ENCODE measurements at places on chromosomes 13 and 19.

GRCh38 chr19:47581605-47582319, 8.8 kb upstream of the ZNF541 start:
- DNase-seq = no peak

DNA sequence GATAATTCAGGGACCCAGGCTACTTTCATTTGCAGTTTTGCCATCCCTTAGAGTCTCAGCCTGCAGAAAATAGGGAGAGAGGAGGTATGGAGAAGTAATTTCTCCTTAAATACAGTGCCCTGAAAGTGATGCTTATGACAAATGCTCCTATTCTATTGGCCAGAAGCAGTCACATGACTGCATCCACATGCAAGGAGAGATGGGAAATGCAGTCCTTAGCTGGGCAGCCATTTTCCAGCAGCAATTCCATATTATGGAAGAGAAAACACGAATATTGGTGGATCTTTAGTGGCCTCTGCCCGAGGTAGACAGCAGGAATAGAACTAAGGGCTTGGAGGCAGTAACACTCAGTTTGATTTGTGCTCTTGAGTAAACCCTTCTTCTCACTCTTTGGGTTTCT, 39.4 kb downstream of the VAV1 start:
- DNase-seq = no peak

DNA sequence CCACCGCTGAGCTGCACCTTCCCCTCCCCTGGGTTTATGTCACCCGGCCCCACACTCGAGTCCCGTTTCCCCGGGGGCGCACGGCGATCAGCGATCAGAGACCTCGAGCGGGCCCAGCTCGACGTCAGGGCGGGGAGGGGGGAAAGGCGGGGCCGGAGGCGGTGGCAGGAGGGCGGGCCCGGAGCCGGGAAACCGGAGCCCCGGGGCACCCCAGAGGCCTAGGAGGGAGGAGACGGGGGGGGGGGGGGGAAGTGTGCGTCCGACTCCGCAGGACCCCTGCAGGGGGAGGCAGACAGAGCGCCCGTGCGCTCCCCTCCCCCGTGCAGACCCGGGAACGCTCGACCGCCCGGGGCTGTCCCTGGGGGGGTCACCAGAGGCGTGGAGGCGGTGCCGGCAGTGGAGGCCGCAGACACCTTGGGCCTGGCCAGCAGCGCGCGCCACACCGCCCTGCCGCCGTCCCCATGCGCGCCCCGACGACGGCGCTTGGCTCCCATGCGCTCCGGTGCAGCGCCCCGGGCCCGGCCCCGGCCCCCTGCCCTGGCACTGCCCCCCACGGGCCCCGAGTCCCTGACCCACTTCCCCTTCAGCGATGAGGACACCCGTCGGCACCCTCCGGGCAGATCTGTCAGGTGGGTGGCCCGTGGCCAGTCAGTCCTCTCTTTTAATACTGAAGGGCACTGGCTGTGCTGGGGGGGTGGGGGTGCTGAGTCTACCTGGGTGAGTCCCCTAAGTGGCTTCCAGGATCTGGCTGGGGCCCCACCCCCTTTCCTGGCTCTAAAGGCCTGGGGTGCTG, 11.8 kb downstream of the PDE4A start:
- no peak for DNase-seq

- DNase-seq = no peak
Measured at GRCh38 chr13:97866346-97866745, 87.1 kb upstream of the IPO5 start.

GRCh38 chr19:58328999-58329398, 2.2 kb downstream of the ZSCAN22 start:
- DNase-seq = no peak

- DNase-seq = no peak
Measured at GRCh38 chr19:43957891-43958290, 6.9 kb downstream of the ZNF221 start.

GRCh38 chr13:45482571-45483173, 17.9 kb downstream of the COG3 start:
- no peak for DNase-seq

- peak; percentile 52 for DNase-seq
Measured at GRCh38 chr19:40221858-40222619, 3.9 kb upstream of the TTC9B start.

GRCh38 chr13:51665456-51665855, 81.2 kb downstream of the WDFY2 start:
- no peak for DNase-seq

DNA sequence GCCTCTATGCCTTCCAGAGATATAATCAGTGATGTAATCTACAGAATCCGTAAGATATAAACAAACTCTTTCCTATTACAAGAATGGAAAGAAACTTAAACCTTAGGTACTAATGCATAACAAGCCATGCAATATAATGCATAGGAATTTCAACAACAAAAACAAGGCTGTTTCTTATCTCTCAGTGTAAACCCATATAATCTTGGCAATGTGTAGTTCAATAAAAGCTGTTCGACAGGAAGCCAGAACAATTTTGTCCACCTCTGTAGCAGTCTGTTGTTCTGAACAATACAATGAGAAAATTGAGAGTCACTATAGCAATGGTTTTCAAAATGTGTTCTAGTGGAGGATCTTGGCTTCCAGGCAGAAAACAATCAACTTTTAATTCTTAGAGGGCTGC, 111.5 kb upstream of the FREM2 start:
- no peak for DNase-seq

DNA sequence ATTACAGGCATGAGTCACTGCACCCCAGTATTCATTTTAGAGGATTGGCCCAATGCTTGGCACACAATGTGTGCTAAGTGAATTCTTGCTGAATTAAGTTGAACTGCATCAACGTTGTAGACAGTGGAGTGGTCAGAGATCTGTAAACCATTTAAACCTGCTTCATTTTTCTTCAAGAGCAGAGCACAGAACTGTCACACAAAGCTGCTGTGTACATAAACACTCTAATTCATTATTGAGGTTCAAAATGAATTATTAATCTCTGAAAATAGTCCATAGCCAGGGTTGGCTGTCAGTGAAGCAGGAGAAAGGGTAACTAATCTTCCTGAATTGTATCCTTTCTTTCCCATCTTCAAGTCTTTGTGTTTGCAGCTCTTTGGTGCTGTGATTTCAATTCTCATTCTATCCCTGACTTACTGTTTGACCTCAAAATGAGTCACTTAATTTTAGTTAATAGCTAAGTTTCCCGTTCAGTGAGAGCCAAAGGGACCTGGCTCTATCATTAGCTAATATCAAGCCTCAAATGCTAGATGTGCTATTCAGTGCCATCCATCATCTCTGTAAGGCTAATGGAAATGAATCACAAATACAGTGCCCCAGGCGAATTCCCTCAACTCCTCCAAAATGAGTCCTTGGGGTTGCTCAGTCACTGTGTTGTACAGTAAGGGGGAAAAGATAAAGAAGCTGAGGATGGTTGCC, 77.0 kb upstream of the TSC22D1 start:
- DNase-seq = no peak

DNA sequence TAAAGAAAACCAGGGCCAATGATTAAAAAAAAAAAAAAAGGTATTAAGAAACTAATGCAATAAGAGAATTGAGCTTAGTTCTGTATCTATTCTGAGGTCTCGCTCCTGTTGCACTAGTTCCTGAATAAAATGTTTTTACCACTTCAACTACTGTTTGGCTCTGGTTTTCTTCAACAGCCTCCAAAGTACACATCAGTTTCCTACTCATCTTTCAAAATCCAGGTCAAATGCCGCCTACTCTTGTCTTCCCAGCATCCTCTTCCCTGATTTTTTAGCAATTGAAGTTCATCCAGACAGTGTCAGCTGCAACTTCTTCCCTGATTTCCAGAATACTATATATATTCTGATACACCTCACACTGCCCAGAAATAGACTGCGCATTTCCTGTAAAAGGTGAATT, 1.4 kb upstream of the RCBTB1 start:
- no peak for DNase-seq

DNA sequence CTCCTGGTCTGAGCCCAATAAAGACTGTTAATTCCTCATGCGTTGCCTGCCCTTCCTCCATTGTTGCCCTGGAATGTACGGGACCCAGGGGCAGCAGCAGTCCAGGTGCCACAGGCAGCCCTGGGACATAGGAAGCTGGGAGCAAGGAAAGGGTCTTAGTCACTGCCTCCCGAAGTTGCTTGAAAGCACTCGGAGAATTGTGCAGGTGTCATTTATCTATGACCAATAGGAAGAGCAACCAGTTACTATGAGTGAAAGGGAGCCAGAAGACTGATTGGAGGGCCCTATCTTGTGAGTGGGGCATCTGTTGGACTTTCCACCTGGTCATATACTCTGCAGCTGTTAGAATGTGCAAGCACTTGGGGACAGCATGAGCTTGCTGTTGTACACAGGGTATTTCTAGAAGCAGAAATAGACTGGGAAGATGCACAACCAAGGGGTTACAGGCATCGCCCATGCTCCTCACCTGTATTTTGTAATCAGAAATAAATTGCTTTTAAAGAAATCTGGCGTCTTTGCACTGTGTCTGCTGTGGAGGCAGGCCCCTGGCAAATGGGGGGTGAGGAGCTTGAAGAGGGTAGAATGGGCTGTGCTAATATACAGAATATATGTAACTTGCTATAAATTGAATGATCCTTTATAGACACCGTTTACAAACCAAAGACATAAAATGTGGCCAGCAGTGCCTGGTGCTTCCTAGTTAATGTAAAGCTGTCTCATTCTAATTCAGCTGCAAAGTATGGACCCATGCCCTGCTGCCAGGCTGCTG, 4.2 kb upstream of the RPS11 start:
- no peak for DNase-seq

- no peak for DNase-seq
Measured at GRCh38 chr13:46104868-46105267, at the start of gene CPB2. Gene CPB2, minus strand, starts transcription at chr13:46105033. Its CDS starts 24 bp downstream, at chr13:46105009.

- no peak for DNase-seq
Measured at GRCh38 chr13:113332615-113333014, 31.3 kb downstream of the GRTP1 start.

DNA sequence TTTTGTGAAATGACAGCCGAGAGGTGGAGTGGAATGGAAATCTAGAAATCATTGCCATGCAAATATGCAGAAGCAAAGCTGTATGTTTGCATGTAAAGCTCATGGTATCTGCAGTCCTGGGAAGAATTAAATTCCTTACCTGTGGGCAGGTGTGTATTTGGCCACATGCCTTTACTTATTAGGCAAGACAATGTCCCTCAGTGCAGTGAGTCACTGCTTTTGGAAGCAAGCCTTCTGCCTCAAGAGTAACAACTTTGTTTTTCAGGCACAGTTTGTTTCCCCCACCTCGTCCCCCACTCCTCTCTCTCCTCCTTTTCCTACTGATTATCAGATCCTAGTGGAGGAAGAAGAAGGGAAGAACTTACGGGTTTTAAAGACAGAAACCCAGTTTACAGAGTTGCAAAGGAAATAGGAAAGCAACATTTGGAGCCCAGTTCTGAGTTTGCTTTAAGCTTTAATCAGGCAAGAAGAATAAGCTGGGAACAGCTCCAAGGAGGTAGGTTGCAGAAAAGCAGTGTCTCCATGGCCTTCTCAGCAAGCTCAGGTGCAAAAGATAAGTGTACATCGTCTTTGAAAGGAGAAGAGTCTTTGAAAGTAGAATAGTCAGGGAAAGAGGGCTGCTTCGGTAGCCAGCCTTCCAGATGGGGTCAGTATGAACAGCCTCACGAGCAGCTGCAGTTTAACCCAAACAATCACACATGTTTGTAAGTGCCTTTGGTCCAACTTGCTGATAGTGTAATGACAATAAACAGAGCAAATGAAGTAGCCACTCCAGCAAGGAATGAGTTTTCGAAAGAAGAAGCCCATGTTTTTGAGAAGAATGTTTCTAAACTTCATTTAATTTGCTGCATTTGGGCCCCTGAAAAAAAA, 190.1 kb downstream of the KLF5 start:
- no peak for DNase-seq

- DNase-seq = no peak
Measured at GRCh38 chr19:42468273-42468796, 25.6 kb upstream of the CXCL17 start.

- no peak for DNase-seq
Measured at GRCh38 chr19:5078182-5078581, 109.3 kb downstream of the KDM4B start.

DNA sequence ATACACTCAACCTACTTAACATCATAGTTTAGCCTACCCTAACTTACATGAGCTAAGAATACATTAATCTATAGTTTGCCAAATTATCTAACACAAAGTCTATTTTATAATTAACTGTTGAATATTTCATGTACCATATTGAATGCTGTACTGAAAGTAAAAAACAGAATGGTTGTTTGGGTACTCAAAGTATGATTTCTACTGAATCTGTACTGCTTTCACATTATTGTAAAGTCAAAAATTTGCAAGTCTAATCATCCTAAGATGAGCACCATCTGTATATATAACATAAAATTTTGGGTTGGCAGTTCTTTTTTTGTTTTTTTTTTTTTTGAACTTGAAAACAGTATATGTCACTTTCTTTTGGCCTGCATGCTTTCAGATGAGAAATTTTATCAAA, 1212.6 kb downstream of the SLITRK5 start:
- no peak for DNase-seq

GRCh38 chr13:63327584-63327983, 1911.9 kb upstream of the PCDH20 start:
- no peak for DNase-seq

DNA sequence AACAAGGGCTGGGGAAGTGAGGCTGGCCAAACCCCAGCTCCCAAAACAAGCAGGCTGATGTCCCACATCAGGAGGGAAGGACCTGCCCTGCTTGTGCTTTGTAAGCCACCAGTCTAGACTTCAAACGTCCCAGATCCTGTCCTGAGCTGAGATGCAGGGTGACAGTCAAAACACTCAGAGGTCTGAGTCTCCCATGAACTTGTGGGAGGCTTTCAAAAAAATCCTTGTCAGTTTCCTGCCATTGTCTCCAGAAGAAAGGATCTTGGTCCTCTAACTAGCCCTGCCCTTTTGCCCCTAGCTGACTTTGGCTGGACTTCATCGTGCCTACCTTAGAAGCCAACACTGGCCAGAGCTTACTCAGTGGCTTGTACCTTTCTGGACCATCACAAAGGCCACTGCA, 43.3 kb downstream of the DZIP1 start:
- DNase-seq = no peak

DNA sequence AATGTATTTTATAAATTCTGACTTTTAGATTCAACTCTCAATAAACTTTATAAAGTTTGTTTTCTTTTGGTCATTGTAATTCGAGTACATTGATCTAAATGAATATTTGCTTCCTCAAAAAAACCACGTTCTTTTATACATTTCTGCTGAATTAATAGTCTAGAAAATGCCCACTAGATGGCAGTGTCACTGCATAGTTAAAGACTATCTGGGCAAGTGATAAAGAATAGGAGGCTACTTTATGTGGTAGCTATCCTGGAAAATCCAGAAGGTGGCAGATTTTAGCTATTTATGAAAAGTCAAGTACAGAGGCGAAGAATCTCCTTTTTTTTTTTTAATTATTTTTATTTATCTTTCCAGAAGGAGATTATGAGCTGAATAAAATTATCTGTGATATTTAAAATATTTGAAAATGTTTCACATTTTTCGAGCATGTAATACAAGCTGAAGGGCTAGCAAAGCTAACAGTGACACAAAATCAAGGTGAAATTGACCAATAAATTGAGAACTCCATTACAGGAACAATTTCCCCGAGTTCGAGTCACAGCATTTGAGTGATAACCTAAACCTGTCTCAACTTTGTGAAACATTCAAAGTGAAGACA, 221.8 kb downstream of the OLFM4 start:
- DNase-seq = no peak
